ENCODE measurements at places on chromosomes 2 and 18.

DNA sequence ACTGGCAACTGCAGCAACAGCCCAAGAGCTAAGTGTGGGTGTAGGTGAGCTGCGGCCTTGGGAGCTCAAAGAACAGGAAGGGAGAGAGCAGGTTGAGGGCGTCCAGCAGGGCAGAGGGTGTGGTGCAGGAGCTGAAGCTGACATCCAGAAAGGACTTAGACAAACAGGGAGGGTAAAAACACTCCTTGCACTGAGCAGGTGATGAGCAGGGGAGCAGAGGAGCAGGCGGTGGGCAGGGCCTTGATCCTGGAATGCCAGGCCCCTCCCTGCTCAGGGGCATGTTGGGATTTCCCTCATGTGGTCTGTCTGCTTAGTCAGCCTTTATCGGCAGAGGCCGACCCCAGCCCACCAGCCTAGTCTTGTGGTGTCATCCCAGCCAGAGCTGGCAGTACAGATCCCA is 63.6 kb downstream of the VSNL1 start:
- no peak for DNase-seq

GRCh38 chr18:41955688-41956087 is 654 bp downstream of the PIK3C3 start:
- no peak for DNase-seq

DNA sequence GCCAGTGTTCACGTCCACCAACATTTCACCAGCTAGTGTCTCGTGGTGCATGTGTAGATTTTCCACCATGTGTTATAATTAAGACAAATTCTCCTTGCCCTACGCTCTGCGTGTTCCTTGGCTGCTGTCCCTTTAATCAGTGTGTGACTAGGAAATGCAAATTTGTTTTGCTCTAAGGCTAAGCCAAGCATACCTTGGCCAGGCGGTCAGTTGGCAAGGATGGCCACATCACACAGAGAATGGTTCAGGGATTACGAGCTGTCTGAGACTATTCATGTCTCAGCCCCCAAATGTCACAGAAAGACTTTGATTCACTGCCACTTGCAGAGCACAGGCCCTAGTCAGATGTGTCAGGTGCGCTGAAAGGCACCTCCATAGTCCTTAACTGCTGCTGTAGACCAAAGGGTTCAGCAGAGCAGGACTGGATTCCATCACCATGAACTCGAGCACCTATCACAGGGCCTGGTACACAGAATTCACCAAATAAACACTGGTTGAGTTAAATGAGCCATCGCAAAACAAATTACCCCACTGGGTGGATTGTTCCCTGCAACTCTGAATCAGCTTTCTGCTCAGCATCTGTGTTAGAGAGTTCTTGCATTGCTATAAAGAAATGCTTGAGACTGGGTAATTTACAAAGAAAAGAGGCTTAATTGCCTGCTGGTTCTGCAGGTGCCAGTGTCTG is 128.4 kb downstream of the CABLES1 start:
- no peak for DNase-seq

DNA sequence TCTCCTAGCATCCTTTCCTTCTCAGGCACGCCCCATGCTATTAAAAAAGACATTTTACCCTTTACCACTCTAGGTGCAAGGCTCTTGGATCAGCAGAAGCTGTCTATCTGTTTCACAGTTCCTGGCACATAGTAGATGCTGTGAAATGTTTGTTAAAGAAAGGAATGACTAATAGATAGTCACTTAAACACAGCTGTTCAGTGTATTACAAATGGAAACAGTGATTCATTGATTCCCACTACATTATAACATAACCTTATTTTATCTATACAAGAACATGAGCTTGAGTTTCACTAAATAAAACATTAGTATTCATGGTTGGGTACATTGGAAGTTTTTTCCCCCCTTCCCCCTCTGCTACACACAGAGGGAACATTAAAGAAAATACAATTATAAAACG is 142.1 kb downstream of the ASXL3 start:
- DNase-seq: no peak

DNA sequence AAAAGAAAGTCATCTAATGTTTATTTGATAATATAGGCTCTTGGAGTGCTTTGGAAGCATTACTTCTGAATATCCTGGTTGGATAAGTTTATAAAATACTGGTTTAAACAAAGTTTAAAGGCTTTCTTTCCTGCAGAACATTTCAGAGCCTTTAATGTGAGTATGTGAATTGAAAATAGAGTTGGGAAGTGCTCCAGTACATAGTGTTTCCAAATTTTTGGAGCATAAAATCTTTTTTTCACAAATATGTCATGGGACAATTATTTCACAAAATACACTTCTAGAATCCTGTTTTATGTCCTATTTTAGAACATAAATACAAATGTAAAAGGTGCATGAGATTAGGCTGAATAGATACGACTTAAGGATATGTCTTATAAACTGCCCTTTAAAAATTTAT is 158.9 kb upstream of the HNRNPA3 start:
- no peak for DNase-seq

GRCh38 chr18:10006311-10006893 is 92.6 kb downstream of the VAPA start:
- no peak for DNase-seq

GRCh38 chr2:123080331-123080730 is 944.8 kb upstream of the CNTNAP5 start:
- no peak for DNase-seq

GRCh38 chr2:224518806-224519580 is 66.2 kb downstream of the CUL3 start:
- DNase-seq: no peak

GRCh38 chr2:51231071-51231470 is 199.1 kb upstream of the NRXN1 start:
- no peak for DNase-seq

DNA sequence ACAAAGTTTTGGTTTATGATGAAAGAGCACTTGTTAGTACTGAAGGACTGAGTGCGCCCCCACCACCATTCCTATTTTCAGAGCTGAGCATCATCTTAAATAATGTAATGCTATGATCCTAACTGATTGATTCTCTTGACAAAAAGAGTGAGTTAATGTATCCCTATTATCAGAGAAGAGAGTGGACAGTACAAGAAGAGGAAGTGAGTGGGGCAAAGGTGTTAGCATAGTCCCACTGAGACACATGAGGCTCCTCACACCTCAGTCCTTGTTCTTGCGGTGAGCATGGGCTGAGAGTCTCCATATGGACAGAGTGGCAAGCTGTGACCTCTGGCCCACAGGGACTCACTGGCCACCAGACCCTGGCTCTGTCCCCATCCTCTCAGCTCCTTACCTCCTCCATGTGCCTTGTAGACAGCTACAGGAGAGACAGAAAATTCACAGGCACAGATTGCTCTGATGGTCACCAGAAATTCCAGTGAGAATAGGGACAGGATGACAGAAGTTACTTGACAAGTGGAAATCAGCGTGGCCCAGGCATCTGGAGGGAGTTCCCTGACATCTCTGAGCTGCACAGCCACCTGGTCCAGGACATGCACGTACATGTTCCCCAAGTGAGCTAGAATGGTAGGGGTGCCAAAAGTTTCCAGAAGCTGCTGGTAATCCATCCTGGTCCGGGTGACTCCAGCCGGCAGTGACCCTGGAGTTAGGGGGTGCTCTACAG is 32.6 kb downstream of the NAPG start:
- DNase-seq: no peak

GRCh38 chr2:71511776-71512175 is 58.4 kb downstream of the DYSF start:
- DNase-seq: no peak

DNA sequence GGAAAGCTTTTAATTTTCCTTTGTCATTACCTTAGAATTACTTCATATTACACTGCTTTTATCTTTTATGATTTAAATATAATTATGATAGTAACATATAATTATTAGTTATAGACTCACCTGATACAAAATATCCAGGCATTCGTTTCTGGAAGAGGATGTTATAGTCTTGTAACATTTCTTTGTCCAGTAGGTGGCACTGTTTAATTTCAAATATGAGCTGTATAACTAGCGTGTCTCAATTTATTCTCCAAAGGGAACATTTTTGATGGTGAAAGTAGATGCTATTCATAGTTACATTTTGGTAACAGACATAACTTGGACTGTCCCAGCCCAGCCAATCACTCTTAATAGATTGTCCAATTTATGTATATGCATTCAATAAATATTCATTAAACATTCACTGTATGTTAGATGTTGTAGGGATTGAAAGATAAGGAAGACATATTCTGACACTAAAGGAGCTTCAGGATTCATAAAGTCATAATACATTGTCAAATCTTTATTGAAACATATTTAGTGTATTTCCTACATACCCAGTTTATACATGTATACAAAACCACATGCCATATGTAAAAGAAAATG is 19.2 kb downstream of the DAW1 start:
- DNase-seq: no peak

- DNase-seq: no peak
Measured at GRCh38 chr2:85656468-85656867, 11.5 kb downstream of the SFTPB start.

- DNase-seq: no peak
Measured at GRCh38 chr2:219624565-219624964, 2.9 kb upstream of the SLC4A3 start.

DNA sequence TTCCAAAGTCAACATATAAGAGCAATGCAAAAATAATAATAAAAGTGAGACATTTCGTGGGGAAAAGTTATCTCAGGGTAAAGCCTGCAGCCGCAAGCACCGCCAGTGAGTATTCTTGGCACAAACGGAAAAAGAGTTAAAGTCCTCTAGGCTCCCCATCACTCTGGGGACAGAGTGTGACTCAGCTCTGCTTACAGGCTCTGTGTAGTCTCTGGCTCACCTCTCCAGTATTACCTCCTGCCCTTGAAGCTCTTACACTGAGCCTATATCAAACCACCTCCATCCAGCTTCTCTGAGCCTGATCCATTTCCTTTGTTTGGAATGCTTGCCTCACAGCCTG is 55.5 kb downstream of the MTHFD2 start:
- DNase-seq: no peak

- no peak for DNase-seq
Measured at GRCh38 chr2:230885463-230886130, 20.9 kb downstream of the ITM2C start.

GRCh38 chr2:179991344-179991743 is 15.8 kb downstream of the CWC22 start:
- DNase-seq: no peak

DNA sequence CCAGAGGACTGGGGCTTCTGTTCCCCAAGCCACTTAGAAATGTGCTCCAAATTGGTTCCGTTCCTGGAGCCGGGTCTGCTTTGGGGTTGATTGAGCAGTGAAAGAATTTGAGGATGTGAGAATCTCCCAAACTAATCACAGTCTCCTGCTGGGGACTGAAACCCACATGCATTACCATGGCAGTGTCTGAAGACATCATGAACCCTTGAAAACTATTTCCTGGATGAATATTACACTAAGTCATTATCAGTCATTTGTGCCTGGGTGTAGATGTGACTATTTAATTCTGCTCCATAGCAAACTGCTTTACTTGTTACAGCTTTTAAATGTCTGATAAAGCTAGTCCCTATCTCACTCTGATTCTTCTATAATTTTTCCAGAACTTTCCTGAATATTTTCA is 27.6 kb downstream of the SPP2 start:
- DNase-seq: no peak

GRCh38 chr18:27778441-27778840 is 398.5 kb downstream of the CDH2 start:
- no peak for DNase-seq

DNA sequence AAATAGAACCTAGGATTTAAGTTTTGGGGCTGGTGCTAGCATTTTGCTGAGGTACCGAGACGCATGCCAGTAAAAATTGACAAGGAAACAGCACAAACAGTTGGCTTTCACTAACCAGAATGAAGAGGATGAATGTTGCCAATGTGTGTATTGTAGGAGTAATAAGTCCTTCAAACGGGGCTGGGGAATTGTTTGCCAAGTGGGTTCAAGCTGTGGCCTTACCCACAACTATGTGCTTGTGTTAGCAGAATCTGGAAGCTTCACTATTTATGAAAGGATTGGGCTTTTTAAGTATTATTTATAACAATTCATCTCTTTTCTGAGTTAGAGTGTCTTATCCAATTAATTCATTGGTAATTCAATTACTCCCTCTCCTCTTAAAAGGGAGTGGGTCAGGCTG is 15.0 kb upstream of the KIF5C start:
- no peak for DNase-seq

DNA sequence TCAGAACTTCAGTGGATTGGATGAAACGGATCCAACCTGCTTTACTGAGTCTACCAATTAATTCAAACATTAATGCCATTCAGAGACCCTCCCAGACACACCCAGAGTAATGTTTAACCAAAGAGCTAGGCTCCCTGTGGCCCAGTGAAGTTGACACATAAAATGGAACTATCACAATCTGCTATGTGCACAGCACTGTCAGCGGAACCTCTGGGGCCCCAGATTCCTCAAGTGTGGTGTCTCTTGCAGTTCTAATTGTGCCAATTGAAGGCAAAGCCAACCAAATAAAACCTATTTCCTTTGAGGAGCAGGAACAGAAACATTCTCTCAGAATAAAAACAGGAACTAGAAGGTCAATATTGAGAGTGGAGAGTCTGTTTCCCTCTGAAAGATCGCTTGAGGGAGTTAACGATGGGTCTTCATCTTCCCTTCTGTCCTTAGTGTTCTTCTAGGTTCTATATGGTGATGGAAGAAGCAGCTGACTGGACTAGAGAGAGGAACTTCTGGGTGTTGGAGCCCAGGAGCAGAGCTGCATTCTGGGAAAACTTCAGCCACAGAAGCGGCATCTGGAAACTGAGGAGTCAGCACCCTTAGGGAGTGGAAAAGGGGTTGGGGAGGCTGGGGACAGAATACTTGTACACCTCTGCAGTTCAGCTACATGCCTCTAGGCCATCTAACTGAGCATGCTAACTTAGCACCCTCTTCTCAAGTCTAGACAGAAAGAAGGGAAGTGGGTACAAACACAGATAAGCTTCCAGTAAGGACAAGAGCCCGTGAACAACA is 174.4 kb upstream of the FBXO11 start:
- no peak for DNase-seq

DNA sequence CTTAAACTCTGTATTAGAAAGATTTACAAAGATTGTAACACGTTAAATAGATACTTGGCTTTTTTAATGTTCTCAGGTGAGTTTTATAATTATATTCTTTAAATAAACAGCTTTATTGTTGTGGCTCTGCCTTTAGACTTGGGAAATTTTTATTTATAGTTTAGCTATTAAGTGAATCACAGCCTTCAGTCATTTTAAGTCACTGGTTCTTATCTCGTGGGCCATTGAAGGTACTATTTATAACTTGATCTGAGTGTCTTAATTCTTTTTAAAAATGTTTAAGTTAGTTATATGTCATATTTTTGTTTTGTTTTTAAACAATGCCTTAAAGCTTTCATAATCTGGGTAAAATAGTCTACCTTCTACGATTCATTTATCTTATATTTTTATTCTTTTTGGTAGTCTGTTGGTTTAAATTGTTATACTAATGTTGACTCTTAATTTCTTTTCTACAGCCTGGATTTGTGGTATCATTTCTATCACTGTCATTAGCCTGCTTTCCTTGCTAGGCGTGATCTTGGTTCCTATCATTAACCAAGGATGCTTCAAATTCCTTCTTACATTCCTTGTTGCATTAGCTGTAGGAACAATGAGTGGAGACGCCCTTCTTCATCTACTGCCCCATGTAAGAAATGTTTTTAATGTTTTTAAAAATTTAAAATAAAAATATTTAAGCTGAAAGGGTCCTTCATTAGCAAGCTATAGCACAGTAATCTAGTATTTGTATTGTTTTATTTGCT is 49.3 kb downstream of the SLC39A10 start:
- DNase-seq: no peak

Data from activated CD8-positive, alpha-beta memory T cell treated with anti-CD3 and anti-CD28 coated beads, Interleukin-2, amount 50 U/mL, for 4 hours (primary cell).